Stimulated activated CD8-positive, alpha-beta memory T cell treated with anti-CD3 and anti-CD28 coated beads, Interleukin-15, amount 100 ng/mL, for 1 hour (primary cell): ENCODE measurements at places on chromosomes 3 and 15.

- no peak for DNase-seq
Measured at GRCh38 chr3:178246004-178246403, 290.2 kb upstream of the KCNMB2 start.

GRCh38 chr3:110625201-110625747 lies 446.3 kb upstream of the NECTIN3 start:
- DNase-seq: no peak

GRCh38 chr3:11230125-11230524 lies 42.1 kb upstream of the ATG7 start:
- no peak for DNase-seq

DNA sequence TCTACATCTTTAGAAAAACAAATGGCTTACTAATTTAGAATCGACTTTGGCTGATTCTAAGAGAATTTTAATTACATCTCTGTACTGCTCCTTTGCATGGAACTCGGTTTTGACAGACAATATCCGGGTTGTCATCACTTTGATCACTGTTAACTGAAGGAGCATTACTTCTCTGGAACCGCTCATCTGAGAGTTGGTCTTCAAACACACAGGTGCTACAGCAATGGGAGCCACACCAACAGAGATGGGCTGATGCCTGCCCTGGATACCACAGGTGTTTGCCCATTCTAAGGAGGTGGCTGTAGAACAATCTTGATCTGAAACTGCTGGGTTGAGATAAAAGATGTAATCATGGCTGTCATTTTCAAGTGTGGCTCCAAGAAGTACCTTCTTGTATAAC lies 21.6 kb downstream of the LINS1 start:
- no peak for DNase-seq
